ENCODE measurements at places on chromosomes 5 and 9. TPM values are rescaled to one million over a fixed set of nuclear protein-coding genes. Genes with fewer than 3 reads are reported as not detected.

FAM221B gene
- total RNA-seq: not detected

CBY3 gene
- not detected for total RNA-seq

NMUR2 gene
- total RNA-seq: not detected

NDUFS6 gene
- 25.7 TPM for total RNA-seq

SLC25A2 gene
- 2.0 TPM for total RNA-seq

FRMD3 gene
- 5.2 TPM for total RNA-seq

KIAA0825 gene
- total RNA-seq: 4.1 TPM

TMEM174 gene
- not detected for total RNA-seq

SNX30 gene
- total RNA-seq: 11.2 TPM

BAAT gene
- total RNA-seq: 0.92 TPM

GPX8 gene
- 39.2 TPM for total RNA-seq

GPSM1 gene
- total RNA-seq: 29.2 TPM

C5orf58 gene
- not detected for total RNA-seq

BARX1 gene
- not detected for total RNA-seq

CD14 gene
- 96.6 TPM for total RNA-seq

IL9 gene
- not detected for total RNA-seq

PCDHA3 gene
- 2.0 TPM for total RNA-seq

GPR21 gene
- 6.4 TPM for total RNA-seq

PLPPR1 gene
- total RNA-seq: not detected

MVB12B gene
- 21.7 TPM for total RNA-seq

CHSY3 gene
- 28.3 TPM for total RNA-seq

QRFP gene
- not detected for total RNA-seq

OCLN gene
- total RNA-seq: 8.5 TPM

SPINK6 gene
- not detected for total RNA-seq
